NCI-H2081 (cell line): ENCODE measurements at places on chromosomes 3 and 15.
A peak's percentile ranks its signal among the peaks of the same experiment; 100 is the strongest.

DNA sequence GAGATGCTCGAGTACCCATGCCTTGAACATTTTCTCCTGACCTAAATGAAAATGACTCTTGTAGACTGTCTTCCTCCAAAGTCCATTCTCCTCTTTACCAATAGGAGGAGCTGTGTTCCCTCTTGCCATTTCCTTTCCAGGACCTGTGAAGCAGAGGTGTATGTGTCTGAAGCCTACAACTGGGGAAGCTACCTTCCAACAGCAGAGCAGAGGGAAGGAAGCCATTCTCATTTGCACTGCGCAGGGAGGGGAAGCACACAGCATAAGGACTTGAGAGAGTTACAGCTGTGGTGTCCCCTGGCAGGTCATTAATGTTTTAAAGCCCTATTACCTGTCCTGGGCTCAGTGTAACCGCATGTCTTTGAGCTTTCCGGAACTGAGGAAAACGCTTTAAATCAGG lies 38.7 kb downstream of the HSPBAP1 start:
- DNase-seq = no peak

DNA sequence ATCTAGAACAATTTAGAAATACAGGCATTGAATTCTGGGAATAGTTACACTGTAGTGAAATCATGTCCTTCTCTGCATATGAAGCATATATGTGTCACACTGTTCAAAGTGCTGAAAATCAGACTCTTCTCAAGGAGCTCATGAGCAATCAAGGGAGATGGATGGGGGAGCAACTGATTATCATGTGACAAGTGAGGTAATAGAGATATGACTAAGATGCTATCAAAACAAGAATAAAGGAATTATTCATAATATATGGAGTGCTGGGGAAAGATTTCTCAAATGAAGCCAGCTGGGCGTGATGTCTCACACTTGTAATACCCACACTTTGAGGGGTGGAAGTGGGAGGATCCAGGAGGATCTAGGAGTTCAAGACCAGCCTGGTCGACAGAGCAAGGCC lies 74.9 kb upstream of the CHRNB4 start:
- DNase-seq = no peak

DNA sequence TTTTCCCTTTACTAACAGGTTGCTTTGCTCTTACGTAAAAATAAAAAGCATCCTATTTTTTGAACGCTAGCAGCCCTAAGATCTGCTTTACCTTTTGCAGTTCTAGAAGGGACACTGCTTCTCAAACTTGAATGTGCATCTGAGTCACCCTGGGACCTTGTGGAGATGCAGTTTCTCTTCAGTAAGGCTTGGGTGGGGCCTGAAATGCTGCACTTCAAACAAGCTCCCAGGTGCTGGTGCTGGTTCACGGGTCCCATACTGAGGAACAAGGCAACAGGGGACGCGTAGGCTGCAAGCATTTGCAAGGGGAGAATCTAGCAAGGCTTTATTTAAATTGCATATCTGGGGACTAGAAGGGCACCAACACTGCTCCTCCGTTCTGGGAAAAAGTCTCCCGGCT lies 30.0 kb downstream of the MB21D2 start:
- DNase-seq = no peak

- no peak for DNase-seq
These were observed 727.5 kb downstream of the TBL1XR1 start for GRCh38 chr3:176469694-176470205.

DNA sequence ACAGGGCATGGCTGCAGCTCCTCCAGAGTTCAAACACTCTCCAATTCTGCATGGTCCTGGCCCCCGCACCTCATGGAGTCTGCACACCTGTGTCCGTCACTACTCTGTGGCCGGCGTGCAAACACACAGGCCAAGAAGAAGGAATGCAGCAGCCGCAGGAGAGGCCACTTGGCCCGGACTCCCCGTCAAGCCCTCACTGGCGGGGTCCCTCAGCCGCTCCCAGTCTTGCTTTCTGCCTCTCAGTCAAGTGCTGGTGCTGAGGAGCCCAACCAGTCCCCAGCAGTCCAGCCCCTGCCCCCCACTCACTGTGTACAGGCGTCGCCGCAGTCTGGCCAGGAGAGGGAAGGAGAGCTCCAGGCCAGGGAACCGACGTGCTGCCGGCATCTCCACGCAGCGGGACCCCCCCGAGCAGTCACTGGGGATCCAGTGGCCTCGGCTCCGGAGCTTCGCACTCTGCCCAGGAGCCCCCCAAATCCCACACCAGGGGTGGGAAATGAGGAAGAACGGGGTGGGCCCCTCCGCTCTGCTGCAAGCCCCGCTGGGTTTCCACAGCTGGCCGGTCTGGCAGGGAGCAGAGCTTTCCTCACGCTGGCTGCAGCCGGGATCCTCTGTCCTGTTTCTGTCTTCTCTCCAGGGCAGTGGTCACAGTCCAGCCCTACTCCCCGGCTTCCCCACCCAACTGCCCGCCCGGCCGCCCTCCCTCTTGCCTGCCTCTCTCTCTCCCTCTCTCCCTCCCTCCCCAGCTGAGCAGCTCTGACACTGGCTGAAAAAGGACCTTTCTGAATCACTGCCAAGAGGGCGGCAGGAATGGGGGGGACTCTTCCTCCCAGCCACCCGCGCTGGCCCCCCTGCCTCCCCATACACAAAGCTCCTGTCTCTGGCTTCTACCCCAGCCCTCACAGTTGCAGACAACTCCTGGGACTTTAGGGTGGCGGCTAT lies 16.0 kb downstream of the TNK2 start:
- DNase-seq = peak; percentile 89

- DNase-seq = no peak
These were observed 103.2 kb upstream of the BNIP2 start for GRCh38 chr15:59792359-59792758.

- DNase-seq = no peak
These were observed 8.9 kb upstream of the CLDN1 start for GRCh38 chr3:190330936-190331734.

- no peak for DNase-seq
These were observed 79.0 kb downstream of the SEMA6D start for GRCh38 chr15:47796339-47796738.

DNA sequence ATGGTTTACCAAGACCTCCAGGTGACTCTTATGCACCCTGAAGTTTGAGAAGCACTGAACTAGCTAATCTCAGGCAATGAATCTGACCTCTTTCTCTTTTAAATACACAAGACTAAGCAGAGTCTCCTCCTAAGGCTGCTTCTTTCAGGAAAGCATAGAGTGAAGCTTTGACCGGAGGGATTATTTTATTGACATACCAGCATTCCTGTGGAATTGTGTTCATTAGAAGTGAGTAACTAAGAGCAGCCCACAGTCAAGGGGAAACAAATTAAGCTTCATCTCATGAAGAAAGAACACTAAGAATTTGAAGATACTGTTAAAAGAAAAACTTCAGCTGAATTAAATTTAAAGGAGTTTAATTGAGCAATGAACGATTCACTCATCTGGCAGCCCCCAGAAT lies 963.5 kb downstream of the NTRK3 start:
- no peak for DNase-seq

DNA sequence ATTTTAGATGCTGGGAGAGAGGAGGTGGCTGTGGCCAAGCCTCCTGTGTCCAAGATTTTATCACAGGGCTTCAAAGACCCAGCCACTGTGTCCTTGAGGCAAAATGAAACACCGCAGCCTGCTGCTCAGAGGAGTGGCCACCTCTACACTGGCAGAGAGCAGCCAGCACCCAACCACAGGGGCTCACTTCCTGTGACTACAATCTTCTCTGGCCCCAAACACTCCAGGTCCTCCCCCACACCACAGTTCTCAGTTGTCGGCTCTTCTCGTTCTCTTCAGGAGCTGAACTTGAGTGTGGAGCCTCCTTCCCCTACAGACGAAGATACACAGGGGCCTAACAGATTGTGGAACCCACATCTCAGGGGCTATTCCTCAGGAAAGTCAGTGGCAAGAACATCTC lies 45.6 kb downstream of the CDAN1 start:
- no peak for DNase-seq

DNA sequence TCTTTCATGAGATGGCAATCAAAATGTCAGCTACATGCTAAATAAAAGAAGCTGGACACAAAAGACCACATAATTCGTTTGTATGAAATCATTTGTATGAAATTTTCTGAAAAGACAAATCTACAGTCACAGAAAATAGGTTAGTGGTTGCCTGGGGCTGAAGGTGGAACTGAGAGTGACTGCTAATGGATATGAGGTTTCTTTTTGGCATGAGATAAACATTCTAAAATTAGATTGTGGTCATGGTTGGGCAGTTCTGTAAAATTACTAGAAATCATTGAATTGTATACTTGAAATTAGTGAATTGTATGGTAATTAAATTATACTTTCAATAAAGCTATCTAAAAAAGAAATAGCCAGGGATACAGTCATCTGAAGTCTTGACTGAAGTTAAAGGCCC lies 2.7 kb upstream of the DMXL2 start:
- DNase-seq = no peak

DNA sequence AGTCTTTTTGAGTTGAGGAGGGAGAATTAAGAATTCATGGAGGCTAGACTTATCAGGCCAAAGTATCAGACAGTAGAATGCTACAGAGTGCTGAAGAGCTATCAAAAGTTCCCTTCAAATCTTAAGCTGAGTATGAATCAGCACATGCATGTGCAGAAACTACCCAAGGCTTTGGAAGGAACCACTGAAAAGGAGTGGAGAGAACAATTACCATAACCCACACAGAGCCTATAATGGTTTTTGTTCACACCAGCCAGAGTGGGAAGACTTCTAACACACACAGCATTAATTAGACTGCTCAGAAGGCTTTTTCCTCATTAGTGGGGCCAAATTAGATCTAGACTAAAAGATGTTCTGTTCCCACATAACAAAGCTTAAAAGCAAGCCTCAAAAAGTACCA lies 83.7 kb upstream of the SLC6A11 start:
- no peak for DNase-seq

DNA sequence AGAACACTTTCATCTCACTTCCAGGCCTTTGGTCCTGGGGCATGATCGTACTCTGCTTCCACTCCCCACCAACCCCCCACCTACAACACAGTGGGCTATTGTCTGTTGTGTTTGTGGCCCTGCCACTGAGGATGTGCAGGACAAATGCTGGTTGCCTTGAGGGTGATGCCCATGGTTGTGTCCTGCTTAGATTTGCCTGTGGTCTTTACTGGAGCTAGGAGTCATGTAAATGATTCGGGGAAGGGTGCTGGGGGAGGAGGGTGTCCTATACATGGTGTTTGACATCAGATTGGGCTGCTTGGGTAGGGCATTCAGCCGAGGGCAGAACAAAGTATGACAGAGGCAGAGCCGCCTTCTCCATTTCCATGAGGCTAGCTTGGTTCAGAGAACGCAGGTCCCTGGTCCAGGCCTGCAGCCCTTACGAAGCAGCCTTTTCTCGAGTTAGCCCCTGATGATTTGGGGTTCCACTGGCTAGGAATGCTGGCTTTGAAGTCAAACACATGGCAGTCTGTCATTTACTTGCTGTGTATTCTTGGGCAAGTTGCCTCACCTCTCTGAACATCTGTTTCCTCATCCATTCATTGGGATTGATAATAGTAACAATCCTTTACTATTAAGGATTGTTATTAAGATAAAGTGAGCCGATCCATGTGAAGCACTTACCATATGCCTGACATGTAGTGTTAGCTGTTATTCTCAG lies 6.9 kb downstream of the CORO2B start:
- DNase-seq = no peak

DNA sequence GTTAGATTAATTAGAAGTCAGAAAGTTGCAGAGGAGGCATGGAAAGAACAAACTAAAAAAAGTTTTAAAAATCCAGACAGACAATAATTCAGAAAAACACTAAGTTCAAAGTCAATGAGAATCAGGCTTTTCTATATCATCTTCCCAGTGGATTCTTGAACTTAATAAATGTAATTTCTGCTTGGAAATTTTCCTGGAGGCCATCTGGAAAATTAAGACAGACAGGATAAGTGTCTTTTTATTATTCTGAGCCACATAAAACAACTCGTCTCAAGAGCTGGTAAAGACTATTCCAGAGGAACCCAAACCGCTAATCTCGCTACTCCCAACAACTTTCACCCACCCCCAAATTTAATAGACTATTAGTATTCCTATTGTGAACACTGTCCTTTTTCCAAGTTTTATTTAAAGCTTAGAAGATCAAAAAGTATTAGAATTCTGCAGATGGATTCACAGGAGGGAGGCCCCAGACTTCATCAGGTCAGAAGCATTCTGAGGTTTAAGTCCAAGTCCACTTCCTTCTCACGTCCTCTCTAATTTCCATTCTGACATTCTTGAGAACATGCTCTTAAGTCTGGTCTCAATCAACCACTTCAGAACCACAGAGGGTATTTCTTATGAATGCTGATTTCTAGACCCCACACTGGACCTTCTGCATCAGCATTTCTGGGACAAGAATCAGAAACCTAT lies 61.3 kb downstream of the ERC2 start:
- no peak for DNase-seq

GRCh38 chr15:76299786-76300185 lies 11.5 kb downstream of the ETFA start:
- no peak for DNase-seq

GRCh38 chr3:136862617-136863322 lies 762 bp downstream of the NCK1 start:
- peak; percentile 48 for DNase-seq

- DNase-seq = no peak
These were observed 21.9 kb downstream of the PLCL2 start for GRCh38 chr3:16906682-16907081.

- DNase-seq = no peak
These were observed 72.9 kb upstream of the MNS1 start for GRCh38 chr15:56537881-56538280.

DNA sequence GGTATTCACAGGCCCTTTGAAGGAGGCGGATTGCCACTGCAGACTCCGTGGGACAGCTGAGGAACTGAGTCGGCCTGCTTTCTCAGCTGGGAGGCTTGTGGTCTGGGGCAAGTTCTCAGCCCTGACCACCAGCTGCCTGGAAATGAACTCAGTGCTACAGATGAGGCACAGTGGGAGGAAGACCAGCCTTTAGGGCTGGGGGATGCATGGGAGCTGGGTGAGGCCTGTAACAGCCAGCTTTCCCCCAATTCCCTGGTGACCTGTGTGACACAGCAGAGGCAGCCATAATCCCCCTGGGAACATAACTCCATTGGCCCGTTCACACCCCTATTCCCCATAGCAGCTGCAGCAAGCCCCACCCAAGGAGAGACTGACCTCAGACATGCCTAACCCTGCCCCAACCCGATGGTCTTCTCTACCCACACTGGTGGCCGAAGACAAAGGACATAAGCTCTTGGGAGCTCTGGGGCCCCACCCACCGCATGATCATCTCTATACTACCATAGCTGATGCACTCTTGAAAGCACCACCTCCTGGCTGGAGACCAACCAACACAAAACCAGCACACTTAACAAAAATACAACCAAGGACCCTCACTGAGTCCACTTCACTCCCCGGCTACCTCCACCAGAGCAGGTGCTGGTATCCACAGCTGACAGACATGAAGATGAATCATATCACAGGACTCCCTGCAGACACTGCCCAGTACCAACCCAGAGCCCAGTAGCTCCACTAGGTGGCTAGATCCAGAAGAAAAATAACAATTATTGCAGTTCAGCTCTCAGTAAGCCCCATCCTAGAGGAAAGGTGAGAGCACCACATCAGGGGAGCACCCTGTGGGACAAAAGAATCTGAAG lies 24.9 kb downstream of the ZMAT3 start:
- no peak for DNase-seq
